Stimulated activated CD8-positive, alpha-beta memory T cell treated with anti-CD3 and anti-CD28 coated beads, Interleukin-15, amount 100 ng/mL, for 48 hours (primary cell): ENCODE measurements at places on chromosomes 11 and 22.
A peak's percentile ranks its signal among the peaks of the same experiment; 100 is the strongest.

DNA sequence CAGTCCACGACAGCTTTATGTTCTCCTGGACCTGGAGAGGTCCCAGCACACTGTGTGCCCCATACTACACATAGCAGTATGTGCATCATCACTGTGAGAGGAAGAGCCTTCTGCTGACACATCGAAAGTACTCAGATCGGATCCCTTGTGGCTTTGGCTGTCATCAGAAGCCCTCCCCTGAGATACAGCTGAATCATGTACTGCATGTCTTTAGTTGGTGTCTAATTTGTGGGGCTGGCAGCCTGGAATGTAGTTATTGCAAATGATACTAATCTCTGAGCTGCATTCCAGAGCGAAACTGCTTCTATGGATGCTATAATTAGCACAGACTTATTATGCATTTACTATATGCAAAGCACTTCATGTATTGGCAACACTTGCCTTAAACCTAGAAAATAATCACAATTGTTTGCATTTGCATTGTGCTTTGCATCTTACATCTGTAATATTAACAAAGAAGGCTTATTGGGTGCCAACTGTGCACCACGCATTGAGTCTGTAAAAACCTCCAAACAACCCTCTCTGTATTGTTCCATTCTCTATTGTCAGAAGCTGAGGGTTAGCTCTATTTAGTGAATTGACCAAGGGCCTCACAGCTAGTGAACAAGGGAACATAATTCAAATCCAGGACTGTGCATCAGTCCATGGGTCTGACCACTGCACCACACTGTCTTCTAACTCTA is 89.2 kb upstream of the CRTAM start:
- DNase-seq, result peak; percentile 50

DNA sequence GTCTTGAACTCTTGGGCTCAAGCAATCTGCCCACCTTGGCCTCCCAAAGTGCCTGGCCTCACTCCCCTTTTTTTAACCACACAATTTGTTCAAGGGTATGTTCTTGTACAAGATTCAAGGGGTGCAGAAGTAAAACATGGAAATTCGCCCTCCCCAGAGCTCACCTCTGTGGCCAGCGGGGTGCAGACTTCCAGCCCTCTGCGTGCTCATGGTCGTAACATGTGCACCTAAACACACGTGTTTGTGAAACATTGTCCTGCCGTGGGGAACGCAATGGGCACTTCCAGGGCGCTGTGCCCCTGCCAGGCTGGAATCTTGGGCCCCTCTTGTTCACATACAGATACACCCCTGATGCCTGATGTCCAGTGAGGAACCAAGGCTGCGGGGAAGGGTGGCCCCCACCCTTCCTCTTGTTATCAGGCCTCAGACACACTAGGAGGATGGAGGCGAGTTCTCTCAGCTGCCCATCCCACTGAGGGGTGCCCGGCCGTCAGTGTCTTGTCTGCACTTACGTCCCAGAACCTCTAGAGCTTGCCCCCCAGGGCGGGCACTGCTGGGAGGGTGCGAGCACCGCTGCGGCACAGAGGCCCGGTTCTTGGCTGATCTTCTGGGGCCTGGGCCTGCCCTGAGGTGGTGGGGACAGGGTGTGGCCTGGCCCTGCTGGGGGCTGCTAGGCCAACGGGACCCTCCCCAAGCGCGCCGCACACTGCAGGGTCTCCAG is 4.1 kb upstream of the EPS8L2 start:
- DNase-seq, result no peak

DNA sequence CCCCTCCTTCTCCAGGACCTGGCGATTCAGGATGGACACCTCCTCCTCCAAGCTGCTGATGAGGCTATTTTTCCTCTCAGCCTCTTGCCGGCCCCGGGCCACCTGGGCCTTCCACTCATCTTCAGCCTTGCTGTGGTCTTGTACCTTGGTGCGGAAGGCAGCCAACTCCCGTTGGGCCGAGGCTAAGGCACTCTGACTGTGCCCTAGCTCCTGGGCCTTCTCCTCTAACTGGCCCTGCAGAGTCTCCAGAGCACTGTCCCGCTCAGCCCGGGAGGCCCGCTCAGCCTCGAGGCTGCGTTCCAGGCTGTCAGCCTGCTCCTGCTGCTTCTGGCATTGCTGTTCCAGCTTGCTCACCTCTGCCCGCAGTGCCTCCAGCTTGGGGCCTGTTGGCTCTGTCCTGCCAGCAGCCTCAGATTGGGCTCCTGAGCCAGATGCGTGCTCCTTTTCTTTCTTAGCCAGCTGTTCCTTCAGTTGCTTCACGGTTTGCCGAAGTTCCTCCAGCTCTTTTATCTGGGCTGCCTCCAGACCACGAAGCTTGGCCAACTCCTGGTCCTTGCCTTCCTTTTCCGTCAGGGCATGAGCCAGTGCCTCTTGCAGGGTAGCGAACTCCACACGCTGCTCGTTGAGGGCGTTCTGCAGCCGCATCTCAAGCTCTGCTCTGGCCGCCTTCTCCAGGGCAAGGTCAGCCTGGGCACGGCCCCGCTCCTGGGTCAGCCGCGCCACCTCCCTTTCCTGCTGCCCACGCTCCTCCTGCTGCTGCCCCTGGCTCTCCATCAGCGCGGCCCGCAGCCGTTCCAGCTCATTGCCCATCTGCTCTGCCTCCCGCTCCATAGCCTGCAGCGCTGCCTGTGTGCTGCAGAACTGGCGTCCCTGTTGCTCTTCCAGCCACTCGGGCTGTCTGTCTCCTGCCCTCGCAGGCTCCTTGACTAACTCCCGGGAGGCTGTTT is 15.3 kb downstream of the IL18BP start:
- no peak for DNase-seq

DNA sequence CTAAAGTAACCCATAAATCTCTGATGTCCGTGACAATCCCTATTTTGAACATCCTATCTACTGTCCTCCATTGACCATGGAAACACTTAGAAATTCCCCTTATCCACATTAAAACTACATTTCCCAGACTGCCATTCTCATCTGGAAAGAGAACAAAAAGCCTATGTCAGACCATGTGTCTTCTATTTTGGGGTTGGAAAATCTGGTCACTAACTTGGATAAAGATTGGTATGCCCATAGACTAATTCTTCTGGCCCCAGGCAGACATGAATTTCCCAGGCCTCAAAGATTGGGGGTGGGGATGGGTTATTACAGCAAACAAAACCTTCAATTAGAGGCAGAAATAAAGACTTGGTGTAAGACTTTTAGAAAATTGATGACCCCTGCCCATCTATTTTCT is 30.9 kb upstream of the CREB3L1 start:
- no peak for DNase-seq

- DNase-seq, result no peak
These were observed 66.2 kb upstream of the CCND1 start for GRCh38 chr11:69574608-69575255.

DNA sequence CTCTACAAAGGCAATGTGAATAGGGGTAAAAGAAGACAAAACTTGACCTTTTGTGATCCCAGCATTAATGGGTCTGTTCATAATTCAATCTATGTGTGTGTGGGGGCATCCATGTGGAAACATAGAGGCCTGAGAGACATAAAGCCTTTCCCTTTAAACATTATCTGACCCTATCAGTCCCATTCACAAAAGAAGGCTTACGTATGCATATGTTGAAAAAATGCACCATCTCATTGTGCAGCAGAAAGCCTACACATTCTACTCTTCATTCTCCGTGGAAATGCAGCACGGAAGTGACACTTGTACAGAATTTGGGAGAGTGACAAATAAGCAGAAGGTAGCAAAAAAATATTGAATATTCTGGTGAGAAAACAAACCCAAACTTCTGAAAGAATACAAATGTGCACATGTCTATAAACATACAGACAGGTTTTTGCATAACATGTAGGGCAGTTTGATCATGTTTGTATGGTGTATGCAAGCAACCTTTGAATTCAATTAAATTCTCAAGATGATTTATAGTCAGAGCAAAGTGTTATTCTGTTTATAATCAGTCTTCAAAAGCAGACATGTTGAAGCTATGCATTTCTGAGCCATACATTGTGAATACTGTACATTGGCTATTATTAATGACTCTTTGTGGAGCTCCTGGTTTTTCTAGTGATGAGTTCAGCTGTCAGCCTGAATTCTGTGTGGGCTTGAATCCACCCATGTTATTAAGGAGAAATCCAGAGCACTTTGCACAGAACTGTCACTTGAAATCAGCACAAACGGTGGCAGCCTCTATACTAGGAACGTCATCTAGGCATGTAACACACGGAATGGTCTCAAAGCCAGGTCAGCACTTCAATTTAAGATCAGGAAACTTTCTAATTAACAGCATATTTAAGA is 236.8 kb downstream of the DCDC1 start:
- no peak for DNase-seq

DNA sequence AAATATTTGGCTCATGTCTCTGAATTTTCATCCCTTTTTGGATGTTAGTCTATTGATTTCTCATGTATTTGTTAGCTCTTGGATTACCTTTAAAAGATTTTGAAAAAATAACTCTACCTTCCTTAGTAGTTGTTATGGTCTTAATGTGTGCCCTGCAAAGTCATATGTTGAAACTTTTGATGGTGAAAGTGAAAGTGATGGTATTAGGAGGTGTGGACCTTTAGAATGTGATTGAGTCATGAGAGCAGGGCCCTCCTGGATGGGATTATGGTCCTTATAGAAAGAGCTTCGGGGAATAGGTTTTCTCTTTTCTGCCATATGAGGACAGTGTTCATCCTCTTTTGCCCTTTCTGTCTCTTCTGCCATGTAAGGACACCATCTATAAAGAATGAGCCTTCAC is 33.6 kb upstream of the MPPED2 start:
- no peak for DNase-seq

- no peak for DNase-seq
These were observed 99.4 kb upstream of the DRD2 start for GRCh38 chr11:113574586-113574985.

DNA sequence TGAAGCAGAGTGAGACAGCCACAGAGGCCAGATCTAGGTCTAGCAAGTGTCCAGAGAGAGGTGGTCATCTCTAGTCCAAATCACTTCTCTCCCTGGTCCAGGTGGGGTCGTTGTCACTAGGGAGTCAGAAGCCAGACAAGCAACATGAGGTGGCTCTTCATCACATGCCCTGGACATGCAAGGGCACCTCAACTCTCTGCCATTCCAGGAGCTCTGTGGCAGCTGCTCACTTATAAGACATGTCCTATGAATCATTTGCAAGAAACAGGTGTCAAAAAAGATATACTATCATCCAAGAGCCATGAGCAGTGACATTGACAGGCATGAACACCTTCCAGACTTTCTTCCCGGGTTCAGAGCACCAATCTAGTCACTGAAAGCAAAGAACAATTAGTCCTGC is 130.8 kb downstream of the GALNT18 start:
- DNase-seq, result no peak

- no peak for DNase-seq
These were observed 24.5 kb downstream of the MICAL3 start for GRCh38 chr22:17999851-18000250.

- no peak for DNase-seq
These were observed 31.4 kb downstream of the GLB1L2 start for GRCh38 chr11:134363161-134363560.

- DNase-seq, result no peak
These were observed 288 bp upstream of the KRTAP5-8 start for GRCh38 chr11:71537537-71537936.

GRCh38 chr11:66316849-66317251 is at the start of gene CD248:
CD248 (minus strand) TSS chr11:66317044; CDS start chr11:66317027, 17 bp downstream.
- DNase-seq, result no peak

- DNase-seq, result no peak
These were observed 310.1 kb downstream of the CADM1 start for GRCh38 chr11:115193914-115194801.

GRCh38 chr11:132131047-132131446 is 760.6 kb downstream of the NTM start:
- DNase-seq, result no peak

DNA sequence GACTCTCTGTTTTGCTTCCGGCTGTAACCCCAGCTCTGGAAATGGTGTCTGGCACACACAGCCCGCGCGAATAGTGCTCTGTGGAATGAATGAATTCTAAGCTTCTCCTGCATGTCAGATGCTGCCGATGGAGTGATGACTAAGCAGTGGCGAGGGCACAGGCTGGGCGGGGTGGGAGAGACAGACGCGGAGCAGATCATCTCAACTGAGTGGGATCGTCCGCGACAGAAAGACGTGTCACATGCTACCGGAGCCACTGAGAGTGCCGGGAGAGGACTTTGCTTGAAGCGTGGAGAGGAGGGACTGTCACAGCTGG is 334.5 kb downstream of the CTTN start:
- DNase-seq, result no peak

- no peak for DNase-seq
These were observed 7.5 kb upstream of the SLC15A3 start for GRCh38 chr11:60959431-60959830.

GRCh38 chr11:57638005-57638781 is 11.5 kb downstream of the YPEL4 start:
- DNase-seq, result no peak

DNA sequence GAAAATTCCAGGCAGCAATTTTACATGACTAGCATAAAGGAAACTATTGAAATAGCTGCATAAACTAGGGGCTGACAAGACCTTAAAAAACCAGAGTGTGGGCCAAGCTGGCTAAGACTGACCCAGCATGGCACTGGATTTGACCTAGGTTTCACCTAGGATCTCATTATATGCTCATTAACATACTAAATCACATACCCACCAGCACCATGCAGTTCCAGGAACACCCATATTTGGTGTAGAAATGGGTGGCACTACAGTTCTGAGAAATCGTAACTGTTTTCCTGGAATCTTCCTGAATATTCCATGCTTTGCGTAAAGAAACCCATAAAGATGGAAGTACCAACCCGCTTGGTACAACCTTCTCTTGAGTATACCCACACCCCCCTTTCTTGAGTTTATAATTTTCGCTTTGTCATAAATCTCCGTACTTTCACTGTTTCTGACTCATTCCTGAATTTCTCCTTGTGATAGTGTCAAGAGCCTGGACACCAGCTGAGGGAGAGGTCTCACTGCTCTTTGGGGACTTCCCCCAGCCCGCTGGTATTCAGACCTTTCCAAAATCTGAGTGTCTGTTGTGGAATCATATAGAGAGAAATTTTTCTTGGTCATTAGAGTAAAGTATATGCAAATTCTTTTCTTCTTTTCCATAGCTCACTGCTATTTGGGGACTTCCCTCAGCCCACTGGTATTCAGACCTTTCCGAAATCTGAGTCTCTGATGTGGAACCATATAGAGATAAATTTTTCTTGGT is 55.1 kb downstream of the MTMR3 start:
- DNase-seq, result peak; percentile 7

GRCh38 chr22:44567846-44568493 is 69.9 kb upstream of the RTL6 start:
- DNase-seq, result peak; percentile 21

- no peak for DNase-seq
These were observed 8.2 kb upstream of the TBC1D22A start for GRCh38 chr22:46754110-46754799.

- DNase-seq, result no peak
These were observed at the start of gene ELMOD1 for GRCh38 chr11:107590460-107591377. ELMOD1 (plus strand) TSS chr11:107591147; CDS start chr11:107618190, 27,043 bp downstream.

DNA sequence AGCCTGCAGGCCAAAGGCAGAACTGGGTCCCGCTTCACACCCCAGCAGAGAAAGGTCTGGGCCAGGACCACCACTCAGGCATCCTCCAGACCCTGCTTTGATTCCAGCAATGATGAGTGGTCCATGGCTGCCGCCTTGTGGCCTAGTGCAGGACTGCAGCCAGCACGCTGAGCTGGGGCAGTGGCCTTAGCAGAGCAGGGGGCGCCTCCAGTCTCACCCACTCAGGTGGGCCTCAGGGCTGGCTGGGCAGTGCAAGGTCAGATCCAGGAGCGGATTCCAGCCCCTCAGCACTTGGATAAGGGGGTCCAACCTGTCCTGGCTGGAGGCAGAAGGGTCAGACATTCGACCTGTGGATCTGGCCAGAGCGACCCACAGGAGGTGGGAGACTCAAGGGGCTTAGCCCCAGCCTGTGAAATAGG is 9.6 kb upstream of the PDE2A start:
- DNase-seq, result peak; percentile 42

GRCh38 chr11:118216621-118217481 is 8.0 kb downstream of the JAML start:
- no peak for DNase-seq
